ENCODE measurements at places on chromosomes 11 and 22.

DNA sequence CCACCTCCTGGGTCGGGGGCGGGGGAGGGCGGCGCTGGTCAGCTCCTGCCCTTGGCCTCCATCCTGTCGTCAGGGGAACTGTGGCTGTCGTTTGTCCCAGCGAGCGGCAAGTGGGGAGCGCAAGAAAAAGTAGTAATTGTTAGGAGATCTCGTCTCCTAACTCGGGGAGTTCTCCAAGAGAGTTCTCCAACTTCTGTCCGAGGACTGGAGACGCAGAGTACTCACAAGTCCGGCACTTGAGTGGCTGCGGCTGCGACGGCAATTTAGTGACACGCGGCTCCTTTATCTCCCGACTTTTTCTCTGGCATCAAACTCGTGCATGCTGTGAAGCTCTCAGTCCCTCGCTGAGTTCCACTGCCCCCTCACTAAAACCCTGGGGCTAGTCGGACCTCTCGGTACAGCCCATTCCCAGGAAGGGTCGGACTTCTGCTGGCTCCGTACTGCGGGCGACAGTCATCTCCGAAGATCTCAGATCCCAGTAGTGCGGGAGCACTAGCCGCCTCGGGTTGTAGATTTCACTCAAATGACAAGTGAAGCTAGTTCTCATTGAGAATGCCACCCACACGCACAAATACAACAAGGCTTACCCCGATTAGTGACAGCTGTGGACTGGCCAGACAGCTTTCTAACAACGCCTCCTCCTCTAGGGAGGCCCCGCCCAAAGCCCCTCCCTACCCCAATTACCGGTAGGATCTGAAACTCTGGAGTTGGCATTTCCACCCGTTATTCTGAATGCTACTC lies at the start of gene PGR:
Gene PGR (minus strand): TSS at position 611 of the 741 bp plus-strand sequence. CDS start 743 bp downstream, outside the sequence.
- DNase-seq = peak; percentile 9

- peak; percentile 10 for DNase-seq
These were observed 13.1 kb upstream of the HIKESHI start for GRCh38 chr11:86288776-86289507.

- DNase-seq = no peak
These were observed 102.1 kb downstream of the C11orf91 start for GRCh38 chr11:33598426-33599069.

GRCh38 chr11:117099696-117100095 lies 1.5 kb upstream of the SIK3 start:
- DNase-seq = no peak

DNA sequence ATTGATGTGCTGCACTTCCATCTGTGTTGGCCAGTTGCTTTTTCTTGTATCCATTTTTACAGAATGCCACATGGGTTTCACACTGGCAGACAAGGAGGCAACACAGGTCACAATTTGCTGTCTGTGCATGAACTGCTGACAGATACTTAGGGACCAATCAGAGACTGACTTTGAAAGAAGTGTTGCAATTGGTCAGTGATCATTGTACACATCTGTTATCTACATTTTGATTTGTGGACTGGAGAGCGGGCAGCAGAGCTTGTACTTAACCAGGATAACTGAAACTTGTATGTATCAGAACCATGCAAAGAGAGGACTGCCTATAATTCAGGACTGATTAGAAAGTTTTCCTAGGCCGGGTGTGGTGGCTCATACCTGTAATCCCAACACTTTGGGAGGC lies 21.8 kb downstream of the PRR5 start:
- DNase-seq = peak; percentile 46

DNA sequence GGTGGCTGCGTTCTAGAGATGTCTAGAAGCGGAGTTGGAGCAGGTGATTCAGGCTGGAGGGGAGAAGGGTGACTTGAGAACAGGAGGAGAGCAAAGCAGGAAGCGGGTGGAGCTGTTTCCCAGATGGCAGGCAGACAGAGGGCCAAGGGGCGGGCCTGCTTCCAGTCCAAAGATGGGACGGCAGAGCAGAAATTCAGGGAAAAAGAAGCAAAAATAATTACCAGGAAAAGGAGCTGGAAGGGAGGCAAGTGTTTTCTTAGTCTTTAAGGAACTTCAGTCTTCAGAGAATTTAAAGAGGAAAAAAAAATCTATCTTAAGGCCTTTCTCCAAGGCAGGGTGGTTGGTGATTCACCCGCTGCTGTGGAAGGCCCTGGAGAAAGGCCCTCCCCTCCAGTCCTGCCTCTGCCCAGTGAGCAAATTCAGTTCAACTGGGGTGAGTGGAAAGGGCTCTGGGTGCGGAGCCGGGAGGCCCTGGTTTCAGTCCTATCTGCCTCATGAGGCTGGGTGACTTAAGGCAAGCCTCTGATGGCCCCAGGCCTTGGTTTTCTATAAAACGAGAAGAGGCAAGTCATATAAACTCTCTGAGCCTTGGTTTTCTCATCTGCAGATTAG lies 4.5 kb upstream of the CREB3L1 start:
- peak; percentile 86 for DNase-seq

DNA sequence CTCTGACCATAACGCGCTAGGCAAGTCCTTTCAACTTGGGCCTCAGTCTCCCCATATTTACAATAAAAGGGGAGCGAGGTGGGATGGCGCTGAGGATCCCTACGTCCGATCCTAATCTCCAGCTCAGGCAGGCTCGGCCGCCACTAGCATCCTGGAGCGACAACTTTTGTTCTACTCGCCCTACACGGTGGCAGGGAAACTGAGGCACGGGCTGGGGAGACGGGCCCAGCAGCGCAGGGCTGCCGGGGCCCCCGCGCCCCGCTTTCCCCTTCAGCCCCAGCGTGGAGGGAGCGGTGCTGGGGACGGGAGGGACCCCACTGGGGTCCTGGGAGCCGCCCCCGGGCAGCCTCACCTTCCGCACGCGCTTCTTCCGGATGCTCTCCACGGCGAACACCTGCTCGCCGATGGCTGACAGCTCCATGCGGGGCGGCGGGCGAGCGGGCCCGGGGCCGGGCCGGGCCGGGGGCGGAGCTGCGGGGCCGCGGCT lies 413 bp downstream of the CBX7 start:
- no peak for DNase-seq

GRCh38 chr11:92867913-92868619 lies 101.4 kb upstream of the MTNR1B start:
- no peak for DNase-seq

DNA sequence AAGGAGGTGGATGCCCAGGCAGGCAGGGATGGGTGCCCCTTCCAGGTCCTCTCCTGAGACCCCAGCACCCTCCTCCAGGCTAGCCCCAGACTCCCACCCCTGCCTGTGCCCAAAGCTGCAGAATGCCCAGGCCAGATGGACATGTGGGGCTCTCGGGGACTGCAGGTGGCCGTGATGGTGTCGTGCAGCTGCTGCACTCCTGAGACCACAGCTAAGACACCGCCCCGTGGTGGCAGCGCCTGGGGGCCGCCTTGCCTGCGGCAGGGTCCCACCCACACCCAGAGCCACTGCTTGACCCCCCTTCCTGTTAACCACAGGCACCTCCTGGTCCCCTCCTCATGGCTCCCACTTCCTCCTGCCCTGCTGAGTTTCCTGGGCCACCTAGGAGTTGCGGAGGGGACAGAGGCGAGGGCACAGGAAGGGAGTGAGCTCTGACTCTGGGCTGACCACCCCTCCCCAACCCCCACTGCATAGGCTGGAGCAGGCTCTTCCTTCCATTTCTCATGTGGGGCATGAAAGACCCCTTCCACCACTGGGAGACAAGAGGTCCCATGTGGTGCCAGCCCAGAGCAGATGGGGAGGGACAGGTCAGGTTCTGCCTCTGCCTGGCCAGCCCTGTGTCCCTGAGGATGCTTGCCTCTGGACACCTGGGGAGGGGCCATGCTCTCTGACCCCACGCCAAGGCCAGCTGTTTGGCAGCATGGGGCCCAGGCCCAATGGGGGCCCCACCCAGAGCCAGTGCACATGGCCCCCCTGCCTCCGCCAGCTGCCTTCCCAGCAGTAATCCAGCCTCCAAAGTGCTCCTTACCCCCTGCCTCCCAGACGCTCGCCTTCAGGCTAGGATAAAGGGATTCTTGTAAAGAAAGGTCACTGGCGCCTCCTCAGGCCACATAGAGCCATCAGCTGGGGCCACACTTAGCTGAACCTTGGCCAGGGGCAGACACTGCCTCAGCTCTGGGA lies 29.3 kb downstream of the OSBPL5 start:
- no peak for DNase-seq

DNA sequence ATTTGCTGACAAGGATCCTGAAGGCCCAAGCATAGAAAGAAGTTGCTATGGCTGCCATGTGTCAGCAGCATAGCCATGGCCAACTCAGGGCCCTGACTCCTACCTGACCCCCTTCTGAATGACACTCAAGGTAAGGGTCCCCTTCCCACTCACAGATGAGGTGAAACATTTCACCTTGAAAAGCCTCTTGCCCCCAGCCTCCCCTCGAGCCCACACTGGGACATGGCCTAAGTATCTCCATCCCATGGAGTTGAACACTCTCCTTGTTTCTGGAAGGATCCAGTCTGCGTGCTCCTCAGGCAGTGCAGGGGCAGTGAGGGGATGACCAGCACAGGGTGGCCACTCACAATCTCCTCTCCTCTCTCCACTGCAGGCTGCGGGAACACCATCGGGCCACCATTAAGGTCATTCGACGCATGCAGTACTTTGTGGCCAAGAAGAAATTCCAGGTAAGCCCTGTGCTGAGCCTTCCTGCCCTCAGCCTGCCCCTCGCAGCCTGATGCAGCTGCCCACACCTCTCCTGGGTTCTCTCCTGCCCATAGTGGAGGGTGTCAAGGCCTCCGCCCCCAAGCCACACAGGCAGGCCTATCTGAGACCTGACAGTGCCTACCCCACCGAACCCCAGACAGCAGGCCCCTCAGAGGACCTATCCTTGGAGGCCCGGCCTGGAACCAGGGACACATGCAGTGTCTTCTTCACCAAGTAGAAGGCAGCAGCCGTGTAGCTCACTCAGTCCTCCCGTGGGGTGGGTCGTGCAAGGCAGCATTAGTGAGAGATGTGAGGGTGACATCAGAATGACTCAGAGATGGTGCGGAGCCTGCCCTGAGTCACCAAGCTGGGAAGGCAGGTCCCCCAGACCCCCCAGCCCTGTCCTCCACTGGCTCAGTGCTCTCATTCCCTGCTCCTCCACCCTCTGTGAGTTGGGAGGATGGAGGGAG lies 68.9 kb upstream of the KCNQ1OT1 start:
- DNase-seq = peak; percentile 64

- no peak for DNase-seq
These were observed 75.4 kb upstream of the PPARA start for GRCh38 chr22:46074771-46075551.

DNA sequence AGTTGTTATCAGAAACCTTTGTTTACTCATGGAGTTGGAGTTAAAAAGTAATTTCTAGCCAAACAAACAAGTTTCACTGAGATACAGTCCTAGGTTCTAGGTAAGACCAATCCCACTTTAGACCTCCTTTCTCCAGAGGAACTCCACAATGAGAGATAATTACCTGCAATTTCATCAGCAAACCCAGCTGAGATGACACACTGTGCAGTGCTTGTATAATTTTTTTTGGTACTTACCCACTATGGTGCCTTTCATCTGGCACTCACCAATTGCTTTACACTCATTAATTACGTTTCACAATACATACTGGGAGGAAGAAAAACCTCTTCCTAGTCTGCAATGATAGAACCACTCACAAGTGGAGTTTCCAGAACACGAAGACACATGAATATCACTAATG lies 1.8 kb upstream of the MUC15 start:
- no peak for DNase-seq

- DNase-seq = peak; percentile 42
These were observed 1078.9 kb downstream of the OPCML start for GRCh38 chr11:132453406-132453805.

- DNase-seq = peak; percentile 86
These were observed 22.6 kb upstream of the PKNOX2 start for GRCh38 chr11:125141686-125142535.

DNA sequence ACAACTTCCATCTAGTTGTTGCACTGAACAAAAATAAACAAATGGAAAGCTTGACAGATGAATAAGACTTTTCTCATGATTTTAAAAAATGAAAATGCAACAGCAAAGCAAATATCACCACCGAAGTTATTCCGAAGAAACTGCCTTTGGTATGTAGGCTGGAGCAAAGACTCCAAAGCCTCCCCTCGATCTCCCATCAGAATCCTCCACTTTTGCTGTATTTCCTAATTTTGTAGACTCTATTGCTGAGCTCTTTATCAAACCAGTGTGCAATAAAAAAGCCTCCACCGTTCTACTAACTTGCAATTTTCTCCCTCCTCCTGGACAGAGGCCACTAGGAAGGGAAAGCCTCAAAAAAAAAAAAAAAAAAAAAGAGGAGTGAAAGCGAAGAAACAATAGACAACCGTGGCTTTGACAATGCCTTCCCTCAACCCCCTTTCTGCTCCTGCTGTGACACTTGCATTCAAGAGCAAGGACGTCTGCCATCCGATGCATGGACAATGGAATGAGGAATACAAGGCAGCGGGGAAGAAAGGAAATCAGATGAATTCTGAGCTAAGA lies 190.9 kb upstream of the BLID start:
- DNase-seq = no peak

DNA sequence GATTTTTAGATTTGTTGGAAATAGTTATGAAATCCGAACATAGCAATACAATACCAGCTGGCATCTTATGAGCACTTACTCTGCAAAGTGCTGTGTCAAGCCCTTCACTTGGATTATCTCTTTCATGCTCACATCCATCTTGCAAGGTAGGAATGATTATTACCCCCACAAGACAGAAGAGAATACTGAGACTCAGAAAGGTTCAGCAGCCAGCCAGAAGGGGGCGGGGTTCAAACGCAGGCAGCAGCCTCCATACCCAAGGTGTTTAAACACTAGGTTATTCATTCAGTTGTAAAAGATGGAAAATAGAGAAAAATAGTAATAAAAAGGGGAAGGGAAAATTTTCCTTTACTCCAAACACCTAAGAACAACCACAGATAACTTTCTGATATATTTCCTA lies 158.5 kb downstream of the CCDC34 start:
- no peak for DNase-seq

DNA sequence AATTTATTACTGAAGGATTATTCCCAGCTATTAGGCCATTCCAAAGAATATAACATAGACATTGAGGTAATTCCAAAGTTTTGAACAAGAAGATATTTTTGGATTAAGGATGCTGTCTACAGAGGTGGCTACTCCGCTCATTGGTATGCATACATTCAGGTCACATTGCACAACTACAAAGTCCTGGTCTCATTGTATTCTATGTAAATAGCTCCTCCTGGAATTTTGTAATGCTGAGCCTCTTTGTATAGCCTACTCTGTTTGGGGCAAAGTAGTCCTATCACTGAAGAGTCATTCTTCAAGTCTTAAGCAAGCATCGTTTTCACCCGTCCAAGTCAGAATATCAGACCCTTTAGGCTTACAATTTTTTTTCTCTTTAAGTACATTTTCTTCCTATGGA lies 142.4 kb downstream of the KIF18A start:
- no peak for DNase-seq

- DNase-seq = peak; percentile 64
These were observed 592 bp upstream of the CTSC start for GRCh38 chr11:88337987-88338668.

All from GM03348 (cell line).